NCI-H1930 (cell line): ENCODE measurements at places on chromosomes 1 and 21.

DNA sequence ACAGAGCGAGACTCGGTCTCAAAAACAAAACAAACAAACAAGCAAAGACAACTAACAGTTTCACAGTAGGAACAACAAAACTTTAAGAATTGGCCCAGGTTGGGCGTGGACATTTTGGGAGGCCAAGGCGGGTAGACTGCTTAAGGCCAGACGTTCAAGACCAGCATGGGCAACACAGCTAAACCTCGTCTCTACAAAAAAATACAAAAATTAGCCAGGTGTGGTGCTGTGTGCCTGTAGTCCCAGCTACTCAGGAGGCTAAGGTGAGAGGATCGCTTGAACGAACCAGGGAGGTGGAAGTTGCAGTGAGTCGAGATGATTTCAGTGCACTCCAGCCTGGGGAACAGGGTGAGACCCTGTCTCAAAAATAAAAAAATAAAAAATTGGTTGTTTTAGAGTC is 13.5 kb downstream of the GTF2B start:
- DNase-seq, result no peak

GRCh38 chr1:38571726-38572125 is 287.8 kb downstream of the RRAGC start:
- no peak for DNase-seq

- DNase-seq, result no peak
Observed at GRCh38 chr21:46219591-46220239, 8.9 kb downstream of the LSS start.

- DNase-seq, result no peak
Observed at GRCh38 chr1:10536133-10536770, 61.5 kb downstream of the PEX14 start.

- no peak for DNase-seq
Observed at GRCh38 chr1:119012383-119012782, 24.2 kb upstream of the TBX15 start.

- no peak for DNase-seq
Observed at GRCh38 chr1:226304291-226304955, 4.5 kb downstream of the LIN9 start.

DNA sequence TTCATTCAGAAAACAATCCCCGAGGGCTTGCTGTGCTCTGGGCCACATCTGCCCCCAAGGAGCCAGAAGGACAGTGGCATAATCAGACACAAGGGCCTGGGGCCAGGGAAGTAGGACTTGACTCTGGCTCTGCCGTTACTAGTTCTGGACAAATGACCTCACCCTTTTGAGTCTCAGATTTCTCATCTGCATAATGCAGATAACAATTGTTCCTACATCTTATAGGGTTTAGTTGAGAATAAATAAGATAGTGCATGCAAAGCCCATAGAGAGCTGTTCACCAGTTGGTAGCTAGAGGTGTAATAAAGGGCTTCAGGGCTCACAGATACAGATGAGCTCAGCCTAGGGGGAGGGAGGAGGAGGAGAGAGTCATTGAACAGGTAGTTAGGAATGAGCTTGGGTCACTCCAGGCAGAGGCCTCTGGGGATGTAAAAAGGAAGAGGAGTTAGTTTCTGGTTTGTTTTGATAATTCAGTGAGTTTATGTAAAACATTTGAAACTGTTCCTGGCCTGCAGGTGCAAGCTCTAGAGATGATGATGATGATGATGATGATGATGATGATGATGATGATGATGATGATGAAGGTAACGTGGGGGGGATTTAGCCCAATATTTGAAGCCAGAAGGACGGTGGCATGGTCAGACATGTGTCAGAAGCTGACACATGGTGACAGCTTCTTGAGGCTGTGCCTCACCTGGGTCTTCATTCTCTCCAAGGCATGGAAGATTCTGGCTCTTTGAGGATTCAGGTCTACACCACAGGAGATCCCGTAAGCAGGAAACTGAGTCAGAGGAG is 858 bp downstream of the LACTBL1 start:
- DNase-seq, result no peak

GRCh38 chr1:111598544-111598943 is 21.0 kb upstream of the RAP1A start:
- DNase-seq, result no peak

GRCh38 chr1:43590388-43590925 is 59.5 kb upstream of the KDM4A start:
- no peak for DNase-seq

GRCh38 chr1:79190074-79190473 is 183.5 kb upstream of the ADGRL4 start:
- DNase-seq, result no peak

DNA sequence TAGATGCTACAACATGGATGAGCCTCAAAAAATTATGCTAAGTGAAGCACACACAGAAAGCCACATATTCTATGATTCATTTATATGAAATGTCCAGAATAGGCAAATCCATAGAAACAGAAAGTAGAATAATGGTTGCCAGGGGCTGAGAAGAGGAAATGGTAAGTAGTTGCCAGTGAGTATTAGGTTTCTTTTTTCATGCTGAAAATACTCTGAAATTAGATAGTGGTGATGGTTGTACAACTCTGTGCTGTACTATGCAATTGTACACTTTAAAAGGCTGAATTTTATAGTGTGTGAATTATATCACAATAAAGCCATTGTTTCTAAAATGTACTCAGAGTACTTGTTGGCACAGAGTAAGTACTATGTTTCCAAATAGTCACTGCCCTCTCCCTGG is 15.5 kb upstream of the GFI1 start:
- no peak for DNase-seq

- DNase-seq, result no peak
Observed at GRCh38 chr1:53276153-53276901, 38.0 kb upstream of the MAGOH start.

GRCh38 chr1:169894424-169895145 is 889 bp upstream of the SCYL3 start:
- no peak for DNase-seq

DNA sequence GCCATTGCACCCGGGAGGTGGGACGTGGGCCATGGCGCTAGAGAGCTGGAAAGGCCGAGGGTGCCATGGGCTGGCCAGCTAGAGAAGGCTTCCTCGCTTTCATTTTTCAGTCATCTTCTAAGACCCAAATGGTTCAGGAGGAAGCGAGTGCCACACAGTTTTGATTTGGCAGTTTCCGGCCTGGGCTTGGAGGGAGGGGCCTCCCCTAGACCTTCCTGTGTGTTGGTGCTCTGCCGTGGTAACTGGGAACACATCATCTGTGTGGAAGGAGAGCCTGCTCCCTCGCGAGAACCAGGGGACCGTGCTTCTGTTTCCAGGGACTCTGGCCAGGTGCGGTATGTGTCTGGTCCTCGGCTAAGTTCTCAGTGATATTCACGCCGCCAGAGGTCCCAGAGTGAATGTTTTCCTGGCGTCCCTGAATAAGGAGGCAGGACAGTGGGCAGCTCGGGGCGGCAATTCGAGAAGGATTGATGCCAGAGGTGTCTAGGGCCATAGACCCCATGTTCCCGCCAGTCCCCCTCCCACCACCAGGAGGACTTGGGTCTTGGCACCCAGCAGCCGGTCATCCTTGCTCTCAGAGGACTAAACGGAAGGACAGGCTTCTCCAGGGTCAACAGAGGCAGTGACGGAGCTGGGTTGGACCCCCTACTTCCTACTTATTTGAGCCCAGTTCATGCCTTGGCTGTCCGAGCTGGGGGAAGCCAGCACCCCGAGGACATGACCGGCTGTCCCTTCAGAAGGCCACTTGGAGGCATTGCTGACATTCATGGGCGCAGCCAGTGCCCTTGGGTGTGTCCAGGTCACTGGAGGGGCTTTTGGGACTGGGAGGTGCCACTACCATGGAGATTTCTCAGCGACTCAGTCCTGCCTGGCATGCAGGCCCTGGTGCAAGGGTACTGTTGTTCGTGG is 2.7 kb upstream of the NPHP4 start:
- DNase-seq, result no peak

DNA sequence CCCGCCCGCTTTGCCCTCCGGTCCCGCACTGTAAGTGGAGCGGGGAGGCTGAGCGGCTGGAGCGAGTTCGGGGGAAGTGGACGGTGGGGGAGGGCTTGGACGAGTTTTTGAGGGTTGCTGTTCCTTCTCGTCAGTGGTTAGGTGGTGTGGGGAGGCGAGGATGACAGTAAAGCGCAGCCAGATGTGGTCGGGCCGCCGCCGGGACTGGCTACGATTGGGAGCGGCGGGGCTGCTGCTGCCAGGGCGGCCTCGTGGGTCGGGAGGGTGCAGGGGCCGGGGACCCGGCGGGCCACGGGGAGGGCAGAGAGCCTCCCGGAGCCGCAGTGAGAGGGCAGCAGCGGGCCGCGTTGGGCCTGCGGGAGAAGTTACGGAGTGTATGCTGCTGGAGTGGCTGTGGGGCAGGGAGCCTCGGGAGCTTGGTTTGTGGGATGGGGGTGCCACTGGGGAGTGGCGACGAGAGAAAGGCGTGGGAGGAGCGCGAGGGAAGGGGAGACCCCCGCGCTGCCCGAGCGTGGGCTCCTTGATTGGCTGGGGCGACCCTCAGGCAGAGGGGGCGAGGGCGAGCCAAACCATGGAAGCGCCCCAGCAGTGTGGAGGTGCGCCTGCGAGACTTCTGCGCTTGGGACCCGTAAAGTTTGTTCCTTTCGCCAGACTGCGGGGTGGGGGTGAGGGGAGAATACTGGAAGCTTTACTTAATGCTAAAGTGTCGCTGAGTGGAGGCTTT is 2.1 kb downstream of the ADGRL2 start:
- peak; percentile 22 for DNase-seq

GRCh38 chr1:160575112-160575664 is 4.1 kb downstream of the CD84 start:
- no peak for DNase-seq

GRCh38 chr1:241749945-241750695 is 97.9 kb upstream of the EXO1 start:
- no peak for DNase-seq

GRCh38 chr1:230090194-230090711 is 23.2 kb downstream of the GALNT2 start:
- DNase-seq, result no peak

DNA sequence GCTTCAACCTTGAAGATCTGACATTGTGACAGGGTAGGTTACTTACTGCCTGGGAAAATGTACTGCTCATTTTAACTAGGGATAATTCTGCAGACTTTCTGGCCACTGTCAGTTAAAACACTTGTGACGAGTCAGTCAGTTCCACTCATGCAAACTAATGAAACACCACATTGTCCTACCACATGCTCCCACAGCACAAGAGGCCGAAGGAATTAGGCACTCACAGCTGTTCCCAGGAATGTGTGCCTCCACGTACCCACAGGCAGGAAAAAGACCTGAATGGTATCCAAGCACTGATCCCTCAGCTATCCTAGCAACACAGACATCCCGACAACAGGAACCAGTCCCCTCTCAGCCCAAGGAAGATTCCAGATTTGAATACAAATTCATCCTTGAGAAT is 12.3 kb downstream of the BCAR3 start:
- DNase-seq, result no peak

DNA sequence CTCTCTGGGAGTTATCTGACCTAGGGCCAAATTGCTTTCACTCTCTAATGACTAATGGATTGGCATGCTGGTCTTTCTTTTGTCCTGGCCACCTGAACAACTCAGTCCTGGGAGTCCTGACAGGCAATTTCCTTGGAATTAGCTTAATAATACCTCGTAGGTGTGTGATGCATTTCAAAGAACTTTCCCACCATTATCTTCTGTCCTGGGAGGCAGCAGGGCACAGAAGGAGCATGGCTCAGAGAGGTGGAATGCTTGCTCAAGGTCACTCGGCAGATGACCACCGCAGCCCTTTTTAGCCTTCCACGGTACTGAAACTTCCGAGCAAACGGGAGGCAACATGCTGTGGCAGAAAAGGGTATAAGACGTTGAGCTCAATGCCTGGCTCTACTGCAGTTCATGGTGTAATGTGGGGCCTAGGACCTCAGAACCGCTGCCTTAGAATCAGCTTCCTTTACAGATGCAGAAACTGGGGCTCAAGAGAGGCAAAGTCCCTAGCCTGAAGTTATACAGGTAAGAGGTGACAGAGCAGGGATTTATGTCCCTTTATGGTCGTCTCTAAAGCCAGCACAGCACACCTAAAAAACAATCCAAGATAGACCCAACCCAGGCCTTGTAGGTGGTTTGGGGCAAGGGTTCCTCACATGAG is 3.2 kb downstream of the ID3 start:
- no peak for DNase-seq

DNA sequence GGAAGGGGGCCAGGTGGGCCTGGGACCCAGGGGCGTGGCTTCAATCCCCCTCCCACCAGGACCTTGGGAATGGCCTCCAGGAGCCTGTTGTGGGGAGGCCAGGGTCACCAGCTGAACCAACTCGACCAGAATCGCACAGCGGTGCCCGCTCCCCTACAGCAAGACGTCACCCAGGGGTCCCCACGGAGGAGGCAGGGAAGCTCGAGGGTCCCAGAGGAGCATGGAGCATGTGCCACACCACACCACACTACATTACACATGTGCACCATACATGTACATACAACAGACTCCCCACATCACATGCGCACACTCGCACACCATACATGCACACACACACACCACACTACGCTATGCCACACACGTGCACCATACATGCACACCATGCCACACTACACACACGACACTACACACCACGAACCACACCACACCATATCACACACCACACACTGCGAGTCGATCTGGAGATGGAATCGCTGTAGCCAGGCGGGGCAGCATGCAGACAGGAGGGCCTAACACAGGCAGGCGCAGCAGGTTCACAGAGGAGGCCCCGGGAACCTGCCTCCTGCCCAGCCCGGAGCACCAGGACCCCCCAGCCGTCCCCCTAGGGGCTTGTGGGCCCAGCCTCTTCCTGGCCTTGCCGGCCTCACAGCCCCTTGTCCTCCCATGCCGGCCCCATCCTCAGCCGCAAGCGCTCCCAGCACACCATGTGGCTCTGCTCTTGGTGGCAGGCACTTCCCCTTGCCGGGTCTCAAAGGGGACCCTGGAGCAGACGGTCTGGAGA is 596 bp downstream of the ITGB2 start:
- DNase-seq, result no peak

- DNase-seq, result no peak
Observed at GRCh38 chr1:184773762-184774320, 19.2 kb upstream of the EDEM3 start.

DNA sequence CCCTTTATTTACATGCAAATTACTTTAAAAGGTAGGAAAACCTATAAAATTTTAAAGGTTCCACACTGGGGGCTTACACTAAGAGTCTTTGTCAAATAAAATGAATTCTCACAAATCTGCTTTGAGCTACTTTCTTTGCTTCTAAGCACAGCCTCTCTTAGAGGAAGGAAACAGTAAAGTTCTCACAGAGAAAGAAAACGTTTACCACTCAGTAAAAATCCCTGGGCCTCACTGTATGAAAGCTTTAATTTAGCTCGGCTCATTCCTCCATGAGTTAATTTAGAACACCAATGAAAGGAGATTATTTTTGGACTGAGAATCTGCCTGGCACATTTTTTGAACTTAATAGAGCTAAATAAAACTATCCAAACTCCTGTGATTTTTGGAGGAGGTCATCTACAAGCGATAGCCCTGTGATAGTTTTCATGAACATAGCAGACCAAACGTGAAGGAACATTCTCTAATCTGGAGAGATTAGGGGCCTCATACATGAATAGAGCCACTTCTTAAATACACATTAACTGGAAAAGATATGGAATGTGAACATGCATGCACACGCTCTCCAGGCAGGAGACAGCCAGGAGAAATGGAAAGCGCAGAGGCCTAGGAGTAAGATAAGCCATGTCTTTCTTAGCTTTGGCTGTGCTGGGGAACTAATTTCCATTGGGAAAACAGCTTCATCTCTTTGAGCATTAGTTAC is 32.8 kb downstream of the PRRX1 start:
- DNase-seq, result no peak
